ENCODE measurements at places on chromosomes 3 and 15.

GRCh38 chr15:89303986-89304385, 30.6 kb downstream of the POLG start:
- no peak for DNase-seq

DNA sequence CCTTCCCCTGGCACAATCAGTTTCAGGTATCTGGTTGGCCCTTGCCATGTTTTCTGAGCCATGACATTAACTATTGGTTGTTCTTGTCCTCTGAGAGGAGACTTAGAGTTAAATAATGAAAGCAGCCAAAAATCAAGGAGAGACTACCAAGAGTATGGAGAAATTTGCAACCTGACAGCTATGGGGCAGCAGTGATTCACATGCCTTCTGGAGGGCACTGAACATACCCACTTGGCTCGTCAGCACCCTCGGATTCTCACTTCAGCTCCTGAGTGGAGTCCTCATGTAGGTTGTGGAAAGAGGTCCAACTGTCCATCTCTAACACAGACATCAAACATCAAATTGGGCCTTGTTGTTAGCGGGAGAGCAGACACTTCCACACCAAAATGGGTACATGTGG, 265.6 kb downstream of the EBLN2 start:
- no peak for DNase-seq

DNA sequence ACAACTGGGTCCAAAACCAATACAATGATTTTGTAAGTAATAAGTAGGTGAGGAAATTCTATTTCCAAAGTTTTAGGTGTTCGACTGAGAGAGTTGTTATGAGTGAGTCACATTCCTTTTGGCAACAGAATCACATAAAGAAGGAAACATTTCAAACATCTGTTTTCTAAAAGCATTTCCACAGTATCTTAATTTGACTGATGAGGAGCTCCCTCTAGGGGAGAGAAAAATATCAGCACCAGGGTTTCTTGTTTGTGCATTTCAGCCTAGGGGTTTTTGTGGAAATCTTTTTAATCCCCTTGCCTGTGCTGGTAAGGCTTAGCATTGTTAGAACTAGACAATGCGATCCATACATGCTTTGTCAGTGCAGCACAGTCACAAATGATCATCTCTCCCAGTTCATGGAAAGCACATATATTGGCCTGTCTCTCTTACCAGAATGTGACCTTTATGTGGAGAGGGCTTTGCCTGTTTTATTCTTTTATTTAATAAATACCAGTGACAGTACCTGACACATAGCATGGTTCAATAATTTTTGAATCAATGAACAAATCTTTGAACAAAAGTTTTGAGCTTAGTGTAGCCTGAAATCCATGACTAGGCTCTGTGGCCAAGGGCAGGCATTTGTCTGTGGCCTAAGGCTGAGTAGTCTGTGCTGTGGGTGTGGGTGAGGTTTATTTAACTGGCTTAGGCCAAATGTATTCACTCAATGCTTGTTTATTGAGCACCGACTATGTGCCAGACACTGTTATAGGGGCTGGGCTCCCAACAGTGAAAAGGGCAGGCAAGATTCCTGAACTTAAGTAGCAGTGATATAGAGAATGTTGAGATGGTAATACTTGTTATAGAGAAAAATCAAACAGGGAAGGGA, 21.1 kb upstream of the IQCF6 start:
- peak; percentile 42 for DNase-seq

DNA sequence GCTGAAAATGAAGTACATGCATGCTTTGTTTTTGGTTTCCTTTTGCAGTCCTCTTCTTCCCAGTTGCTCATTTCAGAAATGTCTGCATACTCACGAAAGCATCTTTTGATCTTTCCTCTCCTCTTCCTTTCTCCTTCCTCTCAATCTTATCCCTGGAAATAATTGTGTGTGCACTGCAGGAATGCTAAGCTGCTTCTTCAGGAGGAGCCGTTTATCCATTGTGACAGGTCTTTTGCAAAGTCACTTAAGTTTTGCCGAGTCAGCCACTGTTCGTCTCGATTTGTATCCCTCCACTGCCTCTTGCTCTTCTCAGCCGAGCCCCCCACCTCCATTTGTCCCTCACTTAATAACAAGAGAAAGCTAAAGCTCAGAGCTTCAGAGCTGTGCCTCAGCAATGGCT, 597.6 kb downstream of the AGBL1 start:
- DNase-seq = no peak

DNA sequence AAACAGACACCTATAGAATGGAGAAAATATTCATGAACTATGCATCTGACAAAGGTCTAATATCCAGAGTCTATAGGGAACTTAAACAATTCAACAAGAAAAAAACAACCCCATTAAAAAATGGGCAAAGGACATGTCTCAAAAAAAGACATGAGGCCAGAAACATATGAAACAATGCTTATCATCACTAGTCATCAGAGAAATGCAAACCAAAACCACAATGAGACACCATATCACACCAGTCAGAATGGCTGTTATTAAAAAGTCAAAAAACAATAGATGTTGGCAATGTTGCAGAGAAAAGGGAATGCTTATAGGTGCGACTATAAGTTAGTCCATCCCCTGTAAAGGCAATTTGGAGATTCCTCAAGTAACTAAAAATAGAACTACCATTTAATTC, 11.4 kb upstream of the HDGFL3 start:
- no peak for DNase-seq

- DNase-seq = no peak
Measured at GRCh38 chr3:58317811-58318210, 11.5 kb downstream of the HTD2 start.
